Lower lobe of right lung (tissue), 2 donors: ENCODE measurements at places on chromosomes 4 and X. TPM values are rescaled to one million over a fixed set of nuclear protein-coding genes. Genes with fewer than 3 reads are reported as not detected.

GRCh38 chr4:29983890-29984289 lies 736.3 kb upstream of the PCDH7 start:
- no peak overlapping the region for H3K4me3 ChIP-seq
- DNase-seq: no peak
- H3K27ac ChIP-seq: no peak overlapping the region
- no peaks in the 10 kb centered on the region for H3K27me3 ChIP-seq

The SCRG1 gene
- total RNA-seq: 0.32 TPM

DNA sequence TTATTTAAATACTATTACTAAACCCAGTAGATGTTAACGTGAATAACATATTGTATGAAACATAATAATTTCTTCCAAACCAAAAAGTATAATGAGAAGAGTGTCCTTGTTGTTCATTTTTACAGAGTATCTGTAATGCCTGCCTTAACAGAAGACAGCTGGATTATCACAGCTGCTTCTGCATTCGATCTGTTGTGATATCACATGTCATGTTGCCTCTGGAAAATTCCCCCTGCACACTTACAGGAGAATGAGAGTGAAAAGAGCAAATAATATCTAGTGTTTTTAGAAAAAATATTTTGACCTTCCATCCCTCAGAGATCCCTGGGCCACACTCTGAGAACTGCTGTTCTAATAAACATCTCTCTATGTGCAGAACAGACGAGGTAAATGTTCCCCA lies 240.1 kb upstream of the NOCT start:
- no peak for DNase-seq
- no peaks in the 10 kb centered on the region for H3K4me1 ChIP-seq
- H3K36me3 ChIP-seq: no peaks in the 10 kb centered on the region
- no peak overlapping the region for H3K27ac ChIP-seq
- H3K27me3 ChIP-seq: no peaks in the 10 kb centered on the region

DNA sequence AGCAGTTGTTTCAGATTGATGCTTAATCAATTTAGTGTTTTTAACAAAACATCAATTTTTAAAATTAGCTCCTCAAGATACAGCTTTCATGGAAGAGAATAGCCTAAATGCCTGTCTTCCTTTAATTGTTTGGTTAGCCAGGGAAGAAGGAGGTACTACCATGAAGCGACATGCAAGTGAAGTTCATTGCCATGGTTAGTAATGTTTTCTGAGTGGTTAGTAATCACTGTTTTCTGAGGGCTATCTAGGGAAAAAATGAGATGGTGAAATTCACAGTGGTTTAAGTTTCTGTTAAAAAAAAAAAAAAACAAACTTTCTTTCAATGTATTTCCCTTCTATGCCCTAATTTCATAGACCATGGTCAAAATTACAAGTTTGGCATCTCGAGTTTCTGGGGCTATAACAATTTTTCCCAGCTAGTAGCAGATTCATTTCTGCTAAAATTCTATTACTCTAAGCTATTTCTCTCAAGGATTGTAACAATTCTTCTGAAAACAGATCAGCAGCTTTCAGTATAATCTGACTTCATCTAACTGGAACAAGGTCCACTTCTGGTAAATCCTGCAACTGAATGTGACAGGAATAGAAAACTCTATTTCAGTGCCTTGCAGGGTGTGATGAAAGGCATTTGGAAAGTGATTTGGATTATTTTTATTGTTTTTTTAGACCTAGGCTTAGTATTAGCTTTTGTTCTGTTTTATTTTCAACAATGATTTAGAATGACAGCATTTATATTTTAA lies 157.0 kb downstream of the PCDH18 start:
- H3K27ac ChIP-seq: no peak overlapping the region
- no peaks in the 10 kb centered on the region for H3K36me3 ChIP-seq
- no peak overlapping the region for H3K4me3 ChIP-seq
- no peak for DNase-seq

- H3K4me3 ChIP-seq: no peak overlapping the region
- no peaks in the 10 kb centered on the region for H3K27me3 ChIP-seq
- H3K27ac ChIP-seq: no peak overlapping the region
Measured at GRCh38 chr4:120842031-120842430, 80.5 kb downstream of the PRDM5 start.

DNA sequence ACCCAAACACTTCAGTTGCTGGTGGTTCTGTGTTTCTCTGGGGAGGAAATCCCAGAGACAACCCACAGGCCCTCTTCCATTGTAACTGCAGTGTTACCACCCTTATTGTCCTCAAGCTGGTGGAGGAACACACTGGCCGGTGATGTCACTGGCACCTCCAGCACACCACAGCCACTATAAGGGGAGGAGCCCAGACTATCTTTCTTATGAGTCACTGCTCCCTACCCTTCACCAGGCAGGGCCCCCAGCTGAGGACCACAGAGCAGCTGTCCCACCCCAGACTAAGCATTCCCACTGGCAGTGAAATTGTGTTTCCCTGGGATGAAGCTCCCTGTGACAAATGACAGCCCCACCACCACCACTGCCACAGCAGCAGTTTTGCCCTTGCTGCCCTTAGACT lies 171.8 kb upstream of the FGF16 start:
- no peaks in the 10 kb centered on the region for H3K36me3 ChIP-seq
- no peak overlapping the region for H3K4me3 ChIP-seq
- H3K4me1 ChIP-seq: no peaks in the 10 kb centered on the region
- no peaks in the 10 kb centered on the region for H3K27me3 ChIP-seq
- no peak overlapping the region for H3K27ac ChIP-seq

The SPON2 gene
- total RNA-seq: 32.0 TPM

- peaks cover 11% of the 10 kb centered on the region for H3K4me1 ChIP-seq
- no peaks in the 10 kb centered on the region for H3K36me3 ChIP-seq
- DNase-seq: no peak
- no peak overlapping the region for H3K4me3 ChIP-seq
- no peak overlapping the region for H3K27ac ChIP-seq
Measured at GRCh38 chr4:41870035-41870434, 65.2 kb upstream of the TMEM33 start.

GRCh38 chr4:98873059-98873458 lies 55.9 kb downstream of the EIF4E start:
- H3K36me3 ChIP-seq: peaks cover 5% of the 10 kb centered on the region

- no peak overlapping the region for H3K4me3 ChIP-seq
- DNase-seq: no peak
- no peaks in the 10 kb centered on the region for H3K36me3 ChIP-seq
- no peaks in the 10 kb centered on the region for H3K27me3 ChIP-seq
- H3K4me1 ChIP-seq: no peaks in the 10 kb centered on the region
Measured at GRCh38 chr4:108917255-108917654, 154.4 kb upstream of the ETNPPL start.

The GPR119 gene
- not detected for total RNA-seq

GRCh38 chr4:132238697-132239096 lies 910.4 kb upstream of the PCDH10 start:
- H3K4me1 ChIP-seq: no peaks in the 10 kb centered on the region
- no peaks in the 10 kb centered on the region for H3K27me3 ChIP-seq
- no peak for DNase-seq
- H3K4me3 ChIP-seq: no peak overlapping the region
- H3K27ac ChIP-seq: no peak overlapping the region
- H3K36me3 ChIP-seq: no peaks in the 10 kb centered on the region

DNA sequence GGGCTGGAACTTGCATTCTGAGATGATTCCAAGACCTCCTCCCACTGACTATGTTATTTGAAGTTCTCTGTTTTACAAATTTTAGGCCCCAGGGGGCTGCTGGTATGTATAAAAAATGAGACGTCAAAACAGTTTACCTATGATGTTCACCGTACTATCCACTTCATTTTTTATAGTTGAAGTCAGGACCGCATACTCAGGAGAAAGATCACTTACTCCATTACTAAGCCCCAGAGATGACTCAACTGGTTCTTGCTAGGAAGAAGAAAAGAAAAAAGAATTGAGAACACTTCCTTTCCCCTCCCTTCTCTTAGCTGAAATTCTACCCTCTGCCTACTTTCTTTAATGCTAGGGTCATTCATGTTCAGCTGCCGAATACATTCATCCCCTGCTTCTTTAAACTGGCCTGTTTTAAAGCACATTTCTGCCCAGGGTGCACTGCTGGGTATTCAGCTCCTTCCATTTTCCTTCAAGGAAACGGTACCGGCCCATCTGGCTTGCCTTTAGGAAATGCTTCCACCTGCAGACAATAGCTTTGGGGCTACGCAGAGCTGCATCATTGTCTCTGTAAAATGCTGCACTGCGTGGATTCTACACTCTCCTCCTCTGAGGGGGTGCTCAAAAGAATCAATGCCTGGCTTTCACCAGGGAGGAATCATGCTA lies 66.2 kb downstream of the IRF2 start:
- H3K4me3 ChIP-seq: no peak overlapping the region
- DNase-seq: no peak
- H3K36me3 ChIP-seq: peaks cover 69% of the 10 kb centered on the region
- no peaks in the 10 kb centered on the region for H3K27me3 ChIP-seq
- H3K4me1 ChIP-seq: peaks cover 17% of the 10 kb centered on the region

DNA sequence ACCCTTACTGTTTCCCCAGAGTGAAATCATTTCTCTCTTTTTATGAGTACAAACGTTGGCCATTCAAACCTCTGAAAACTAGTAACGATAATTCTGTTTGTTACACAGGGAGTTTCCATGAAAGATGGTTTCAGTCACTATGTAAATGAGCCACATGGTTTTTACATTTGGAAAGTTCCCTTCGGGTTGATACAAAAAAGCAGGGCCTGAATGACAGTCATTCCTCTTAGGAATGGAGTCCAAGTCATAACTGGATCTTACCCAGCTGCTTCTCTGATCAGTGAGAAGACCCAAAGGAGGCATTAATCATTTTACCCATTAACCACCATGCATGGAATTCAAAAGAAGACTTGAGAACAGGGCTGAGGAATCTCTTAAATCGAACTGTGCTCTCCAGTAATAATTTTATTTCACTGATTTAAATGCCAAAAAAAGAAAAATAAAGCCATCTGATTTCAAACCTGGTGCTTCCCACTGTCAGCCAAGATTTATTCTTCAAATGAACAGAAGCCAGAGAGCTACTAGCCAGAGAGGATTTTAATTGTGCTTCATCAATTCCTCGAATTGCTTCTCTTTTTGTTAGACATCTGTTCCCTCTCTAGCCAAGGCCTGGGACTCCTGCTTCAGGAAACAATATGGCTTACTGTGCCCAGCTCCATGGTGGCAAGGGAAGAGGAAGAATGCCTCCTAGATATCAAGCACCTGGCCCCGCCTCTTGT lies 3.2 kb downstream of the SOWAHB start:
- H3K27ac ChIP-seq: no peak overlapping the region
- peaks cover 35% of the 10 kb centered on the region for H3K27me3 ChIP-seq
- DNase-seq: no peak
- no peak overlapping the region for H3K4me3 ChIP-seq

DNA sequence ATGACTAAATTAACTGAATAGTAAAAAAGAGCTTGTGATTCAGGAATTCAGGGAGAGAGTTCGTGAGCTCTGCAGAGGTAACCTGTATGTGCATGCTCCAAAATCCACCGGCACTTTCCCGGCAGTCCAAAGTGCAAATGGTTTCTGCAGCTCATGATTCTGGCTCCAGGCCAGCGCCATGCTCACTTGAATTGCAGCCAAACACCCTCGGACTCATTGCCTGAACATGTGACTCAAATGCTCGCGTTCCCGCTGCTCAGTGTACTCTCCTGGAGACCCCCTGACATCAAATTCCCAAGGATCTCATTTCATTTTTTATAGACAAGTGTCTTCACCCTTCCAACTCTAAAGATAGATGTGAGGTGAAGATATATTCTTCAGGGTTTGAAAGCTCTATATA lies 44.1 kb upstream of the SH3RF1 start:
- H3K4me1 ChIP-seq: peaks cover 30% of the 10 kb centered on the region
- no peak overlapping the region for H3K4me3 ChIP-seq
- H3K27ac ChIP-seq: no peak overlapping the region
- H3K27me3 ChIP-seq: no peaks in the 10 kb centered on the region

The GATA1 gene
- 1.2 TPM for total RNA-seq

DNA sequence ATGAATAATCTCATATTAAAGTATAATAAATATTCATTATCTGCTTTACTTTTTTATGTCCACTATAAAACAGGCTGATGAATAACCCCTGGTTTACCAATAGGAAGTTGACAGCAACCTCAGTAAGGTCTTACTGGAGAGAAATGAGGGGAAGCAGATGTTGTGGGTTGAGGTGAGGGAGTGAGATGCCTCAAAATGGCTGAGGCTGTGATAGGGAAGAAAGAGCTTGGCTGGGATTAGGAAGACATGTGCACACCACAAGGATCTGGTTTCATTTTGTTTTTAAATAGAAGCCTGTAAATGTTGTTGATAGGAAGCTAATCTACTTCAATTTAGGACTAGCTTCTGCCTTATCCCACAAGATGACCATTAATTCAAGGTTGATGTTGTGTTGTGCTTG lies 14.4 kb upstream of the CYBB start:
- no peak for DNase-seq
- H3K4me1 ChIP-seq: no peaks in the 10 kb centered on the region
- H3K27me3 ChIP-seq: no peaks in the 10 kb centered on the region
- no peaks in the 10 kb centered on the region for H3K36me3 ChIP-seq
- H3K27ac ChIP-seq: no peak overlapping the region

- H3K4me1 ChIP-seq: no peaks in the 10 kb centered on the region
- no peak overlapping the region for H3K27ac ChIP-seq
- no peaks in the 10 kb centered on the region for H3K36me3 ChIP-seq
- DNase-seq: no peak
Measured at GRCh38 chr4:18524667-18525066, 503.1 kb upstream of the LCORL start.

DNA sequence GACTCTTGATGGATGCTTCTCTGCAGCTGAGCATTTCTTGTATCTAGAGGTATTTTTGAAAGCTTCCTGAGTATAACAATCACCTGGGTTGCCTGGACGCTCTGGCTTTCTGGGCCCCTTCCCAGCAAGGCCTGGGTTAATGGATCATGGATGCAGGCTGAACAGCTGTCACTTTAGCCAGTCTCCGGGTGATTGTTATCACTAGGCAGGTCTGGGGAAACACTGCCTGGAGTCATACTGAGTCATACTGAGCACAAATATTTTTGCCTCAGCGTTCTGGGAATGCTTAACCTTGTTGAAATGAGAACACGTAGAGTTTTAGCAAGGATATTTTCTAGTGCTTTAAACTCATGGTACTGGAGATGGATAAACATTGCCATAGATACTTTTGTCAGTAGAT lies 102.6 kb downstream of the PHEX start:
- H3K27me3 ChIP-seq: no peaks in the 10 kb centered on the region
- DNase-seq: no peak

- H3K27me3 ChIP-seq: no peaks in the 10 kb centered on the region
- no peaks in the 10 kb centered on the region for H3K36me3 ChIP-seq
- H3K4me1 ChIP-seq: no peaks in the 10 kb centered on the region
- no peak for DNase-seq
- H3K4me3 ChIP-seq: no peak overlapping the region
Measured at GRCh38 chr4:51963841-51964517, 56.2 kb downstream of the LRRC66 start.

DNA sequence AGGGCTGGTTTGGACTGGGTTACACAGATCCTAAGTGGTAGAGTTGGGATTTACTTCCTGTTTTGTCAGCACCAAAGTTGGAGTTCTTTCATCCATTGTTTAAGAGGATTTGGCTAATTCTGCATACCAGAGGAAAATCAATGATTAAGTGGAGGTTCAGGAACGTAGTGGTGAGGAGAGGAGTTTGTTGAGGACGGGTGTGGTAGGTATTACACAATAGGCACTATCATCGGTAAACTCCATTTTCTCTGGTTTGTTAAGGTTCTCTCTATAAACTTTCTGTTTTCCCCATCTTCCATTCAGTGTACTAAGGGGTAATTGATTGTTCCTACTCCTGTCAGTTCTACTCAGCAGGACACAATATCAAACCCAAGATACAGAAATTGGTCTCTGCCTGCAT lies 107.5 kb upstream of the VCX2 start:
- no peak overlapping the region for H3K4me3 ChIP-seq
